ENCODE measurements at places on chromosomes 4 and X.

DNA sequence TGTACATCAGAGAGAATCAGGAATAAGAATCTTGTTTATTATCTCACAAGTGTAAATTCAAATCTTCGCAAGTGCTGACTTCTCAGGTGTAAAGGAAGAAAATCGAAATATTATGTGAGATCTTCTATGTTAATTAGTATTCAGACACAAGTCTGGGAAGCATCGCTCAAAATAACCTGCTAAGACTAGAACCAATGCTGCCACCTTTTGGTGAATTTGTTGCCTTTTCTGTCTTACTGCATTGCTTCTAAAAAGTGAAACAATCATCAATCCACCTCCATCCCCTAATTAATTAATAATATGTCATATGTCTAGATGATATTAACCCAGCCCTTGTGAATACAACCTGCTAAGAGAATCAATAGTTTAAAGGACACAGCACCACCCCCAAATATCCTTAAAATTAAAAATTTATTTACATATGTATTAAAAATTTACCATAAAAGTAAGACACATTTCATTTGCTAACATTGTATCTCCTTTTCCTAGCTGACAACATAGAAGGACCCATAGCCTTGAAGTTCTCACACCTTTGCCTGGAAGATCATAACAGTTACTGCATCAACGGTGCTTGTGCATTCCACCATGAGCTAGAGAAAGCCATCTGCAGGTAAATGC is 3.5 kb downstream of the EPGN start:
- peak; percentile 78 for DNase-seq

DNA sequence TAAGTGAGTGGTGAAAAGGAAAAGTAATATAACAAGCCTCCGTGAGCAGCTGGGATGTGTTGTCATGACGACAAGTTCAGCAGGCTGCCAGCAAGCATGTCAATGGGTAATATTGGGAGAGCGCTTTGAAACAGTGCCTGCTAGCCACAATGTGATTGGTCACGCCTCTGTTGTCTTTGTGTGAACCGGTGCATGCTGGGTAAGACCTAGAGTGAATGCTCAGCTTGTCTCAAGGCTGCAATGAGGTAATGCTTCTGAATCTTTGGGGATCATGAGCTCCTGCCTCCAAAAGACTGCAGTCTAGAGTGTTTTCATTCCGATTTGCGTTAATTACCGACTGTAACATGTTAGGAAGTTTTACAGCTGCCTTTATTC is 54.9 kb downstream of the STOX2 start:
- DNase-seq: peak; percentile 39

DNA sequence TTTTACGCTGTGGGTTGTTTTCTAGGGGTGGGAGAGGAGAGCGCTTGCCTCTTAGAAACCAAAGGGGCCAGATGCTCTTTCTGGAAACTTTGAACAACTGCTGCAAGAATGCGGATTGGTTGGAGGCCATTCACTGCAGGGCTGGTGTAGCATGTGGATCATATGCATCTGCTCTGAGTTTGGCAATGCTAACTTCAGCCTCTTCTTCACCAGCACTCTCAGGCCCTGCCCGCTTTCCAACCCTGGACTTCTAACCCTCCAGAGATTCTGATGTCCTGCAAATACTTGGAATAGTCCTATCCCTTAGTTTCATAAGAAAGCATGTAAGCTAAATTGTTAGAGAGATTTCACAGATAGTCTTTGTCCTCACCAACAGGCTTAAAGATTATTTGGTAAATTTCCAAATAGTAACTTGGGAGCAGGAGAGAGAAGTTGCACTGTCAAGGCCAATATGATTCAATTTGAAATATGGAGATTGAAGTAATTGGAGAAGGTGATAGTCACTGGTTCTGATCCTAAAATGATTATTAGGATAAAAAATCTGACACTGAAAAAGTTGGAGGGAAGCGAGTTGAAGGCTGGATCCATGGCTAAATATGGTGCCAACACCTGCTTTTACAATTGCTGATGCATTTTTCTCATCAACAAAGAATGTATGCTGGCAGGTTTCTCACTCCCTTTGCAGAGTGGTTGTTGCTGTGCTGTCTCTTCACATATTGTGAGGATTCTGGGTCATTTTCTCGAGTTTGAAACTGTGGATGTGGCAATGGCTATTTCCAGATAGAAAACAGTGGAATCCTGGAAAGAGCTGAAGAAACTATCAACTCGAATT is 210.4 kb downstream of the PTTG2 start:
- DNase-seq: no peak

GRCh38 chr4:158025131-158025530 is 147.7 kb downstream of the GASK1B start:
- peak; percentile 29 for DNase-seq

DNA sequence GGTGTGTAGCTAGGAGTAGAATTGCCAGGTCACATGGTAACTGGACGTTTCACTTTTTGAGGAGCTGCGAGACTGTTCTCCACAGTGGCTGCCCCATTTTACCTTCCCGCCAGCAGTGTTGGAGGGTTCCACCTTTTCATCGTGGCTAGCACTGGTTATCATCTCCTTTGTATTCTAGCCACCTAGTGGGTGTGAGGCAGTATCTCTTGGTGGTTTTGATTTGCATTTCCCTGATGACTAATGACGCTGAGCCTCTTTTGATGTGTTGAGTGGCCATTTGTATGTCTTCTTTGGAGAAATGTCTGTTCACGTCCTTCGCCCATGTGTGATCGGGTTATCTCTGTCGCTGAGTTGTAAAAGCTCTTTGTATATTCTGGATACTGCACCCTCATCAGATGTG is 10.6 kb downstream of the ABCD1 start:
- no peak for DNase-seq
